ENCODE measurements at places on chromosomes 1 and 21. TPM values are rescaled to one million over a fixed set of nuclear protein-coding genes. Genes with fewer than 3 reads are reported as not detected.

GRCh38 chr1:43431676-43432075, 22.1 kb downstream of the HYI start:
- H3K27ac ChIP-seq = no peak overlapping the region
- H3K36me3 ChIP-seq = peaks cover 48% of the 10 kb centered on the region
- H3K4me1 ChIP-seq = no peaks in the 10 kb centered on the region
- no peak overlapping the region for H3K4me3 ChIP-seq
- H3K27me3 ChIP-seq = no peaks in the 10 kb centered on the region

DNA sequence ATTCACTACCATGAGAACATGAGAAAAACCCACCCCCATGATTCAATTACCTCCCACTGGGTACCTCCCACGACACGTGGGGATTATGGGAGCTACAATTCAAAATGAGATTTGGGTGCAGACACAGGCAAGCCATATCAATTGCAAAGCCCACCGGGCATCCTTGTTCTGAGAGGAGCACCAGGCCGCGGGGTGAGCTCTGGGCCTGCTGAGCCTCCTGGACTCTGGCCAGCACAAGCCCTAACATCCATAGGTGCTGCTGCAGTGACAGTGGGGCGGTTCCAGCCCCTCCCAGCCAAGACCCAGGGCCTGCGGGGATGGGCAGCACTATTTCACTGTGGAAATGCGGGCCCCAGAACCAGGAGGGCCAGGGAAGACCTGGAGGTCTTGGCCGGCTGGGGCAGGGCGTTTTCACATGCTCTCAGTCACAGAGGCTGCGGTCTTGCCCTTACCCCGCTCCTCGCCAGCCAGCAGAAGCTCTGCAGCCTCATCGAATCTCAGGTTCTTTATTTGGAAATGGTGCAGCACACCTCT, 103.8 kb downstream of the PCBP3 start:
- no peaks in the 10 kb centered on the region for H3K4me1 ChIP-seq
- H3K4me3 ChIP-seq = no peak overlapping the region
- peaks cover 10% of the 10 kb centered on the region for H3K36me3 ChIP-seq
- peaks cover 1% of the 10 kb centered on the region for H3K27me3 ChIP-seq

- no peaks in the 10 kb centered on the region for H3K27me3 ChIP-seq
- H3K27ac ChIP-seq = no peak overlapping the region
- no peak overlapping the region for H3K4me3 ChIP-seq
- no peaks in the 10 kb centered on the region for H3K4me1 ChIP-seq
- no peak for DNase-seq
- no peaks in the 10 kb centered on the region for H3K36me3 ChIP-seq
Observed at GRCh38 chr1:188872376-188872775, 1605.3 kb downstream of the BRINP3 start.

GRCh38 chr1:54464477-54465146, 58.4 kb upstream of the SSBP3 start:
- DNase-seq = no peak
- H3K27me3 ChIP-seq = peaks cover 9% of the 10 kb centered on the region
- H3K27ac ChIP-seq = peak overlapping the region; percentile 49
- peaks cover 43% of the 10 kb centered on the region for H3K4me1 ChIP-seq
- H3K4me3 ChIP-seq = no peak overlapping the region
- H3K36me3 ChIP-seq = no peaks in the 10 kb centered on the region

DNA sequence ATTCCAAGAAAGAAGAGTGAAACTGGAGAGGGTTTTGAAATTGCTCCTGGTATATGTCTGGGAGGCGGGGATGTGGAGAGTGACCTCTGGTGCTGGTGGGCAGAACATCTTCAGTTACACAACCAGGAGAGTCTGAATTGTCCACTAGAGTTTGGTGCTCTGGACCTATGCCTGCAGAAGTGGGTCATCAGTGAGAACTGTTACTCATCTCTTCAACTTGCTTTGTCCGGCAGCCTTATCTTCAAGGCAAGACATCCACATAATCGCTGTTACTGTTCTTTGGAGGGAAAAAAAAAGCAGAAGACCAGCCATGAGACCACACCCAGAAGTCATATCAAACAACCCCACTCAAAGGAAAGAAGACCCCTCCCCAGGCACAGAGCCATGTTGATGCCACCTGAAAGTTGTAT, 14.9 kb downstream of the SH2D1B start:
- no peaks in the 10 kb centered on the region for H3K36me3 ChIP-seq
- peaks cover 36% of the 10 kb centered on the region for H3K27me3 ChIP-seq
- DNase-seq = no peak

GRCh38 chr1:7366286-7366954, 404.7 kb upstream of the VAMP3 start:
- no peak overlapping the region for H3K4me3 ChIP-seq
- no peak overlapping the region for H3K27ac ChIP-seq
- no peaks in the 10 kb centered on the region for H3K27me3 ChIP-seq
- no peaks in the 10 kb centered on the region for H3K36me3 ChIP-seq
- no peaks in the 10 kb centered on the region for H3K4me1 ChIP-seq

DNA sequence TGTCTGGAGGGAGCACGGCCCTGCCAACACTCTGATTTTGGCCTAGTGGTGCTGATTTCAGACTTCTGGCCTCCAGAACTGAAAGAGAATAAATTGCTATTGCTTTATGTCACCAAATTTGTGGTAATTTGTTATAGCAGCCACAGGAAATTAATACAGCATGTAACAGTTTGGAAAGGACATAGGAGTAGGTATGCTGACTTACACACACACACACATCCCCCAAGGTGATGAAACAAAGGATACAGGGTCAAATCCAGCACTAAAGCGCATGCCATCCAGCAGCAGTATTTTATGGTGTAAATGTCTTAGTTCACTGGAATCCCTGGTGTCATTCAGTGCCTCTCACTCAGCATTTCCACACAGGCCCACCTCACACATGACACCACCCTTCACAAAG, 72.2 kb upstream of the MAN1A2 start:
- no peak for DNase-seq
- no peak overlapping the region for H3K27ac ChIP-seq
- H3K36me3 ChIP-seq = no peaks in the 10 kb centered on the region
- no peaks in the 10 kb centered on the region for H3K4me1 ChIP-seq

DNA sequence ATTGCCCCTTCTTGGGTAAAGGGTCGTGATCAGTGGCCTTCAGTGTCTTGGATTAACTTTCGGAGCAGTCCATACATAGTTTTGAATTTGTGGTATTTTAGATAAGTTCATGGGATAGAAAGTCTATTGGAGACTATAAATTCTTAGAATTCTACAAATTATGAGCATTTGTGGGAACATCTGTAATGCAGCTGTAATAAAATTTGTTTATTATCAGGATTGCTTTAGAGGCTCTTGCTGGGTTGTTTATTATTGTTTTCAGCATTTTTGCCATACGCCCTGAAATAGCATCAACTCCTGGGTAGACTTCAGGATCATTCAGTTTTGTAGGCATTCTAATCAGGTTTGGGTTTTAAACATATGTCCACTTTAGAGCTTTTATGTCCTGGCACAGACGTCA, 16.1 kb downstream of the LAMC1 start:
- no peaks in the 10 kb centered on the region for H3K4me1 ChIP-seq
- no peak overlapping the region for H3K4me3 ChIP-seq
- peaks cover 67% of the 10 kb centered on the region for H3K27me3 ChIP-seq
- H3K36me3 ChIP-seq = no peaks in the 10 kb centered on the region
- H3K27ac ChIP-seq = no peak overlapping the region

DNA sequence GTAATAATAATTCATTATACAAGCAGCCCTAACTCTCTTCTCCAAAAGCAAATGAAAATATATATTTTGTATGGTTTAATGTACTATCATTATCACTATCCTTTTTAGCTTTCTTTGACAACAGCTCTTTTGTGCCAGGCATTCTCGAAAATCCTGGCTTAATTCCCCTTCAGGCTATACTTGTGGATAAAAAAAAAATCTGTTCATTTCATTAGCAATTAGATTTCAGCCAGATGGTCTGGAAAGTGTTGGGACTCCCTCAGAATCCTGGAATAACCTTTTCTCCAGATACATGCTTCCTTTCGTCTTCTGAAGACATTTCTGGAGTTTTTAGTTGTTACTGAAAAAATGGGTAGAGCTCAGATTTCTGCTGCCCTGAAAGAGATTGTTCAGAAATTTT, 83.4 kb upstream of the PLPPR4 start:
- no peak overlapping the region for H3K4me3 ChIP-seq
- H3K36me3 ChIP-seq = no peaks in the 10 kb centered on the region
- H3K4me1 ChIP-seq = no peaks in the 10 kb centered on the region
- DNase-seq = no peak
- no peak overlapping the region for H3K27ac ChIP-seq

GRCh38 chr1:166193057-166193698, 26.4 kb upstream of the FAM78B start:
- no peaks in the 10 kb centered on the region for H3K36me3 ChIP-seq
- H3K27me3 ChIP-seq = peaks cover 2% of the 10 kb centered on the region
- no peak overlapping the region for H3K4me3 ChIP-seq
- no peak for DNase-seq
- no peak overlapping the region for H3K27ac ChIP-seq

DNA sequence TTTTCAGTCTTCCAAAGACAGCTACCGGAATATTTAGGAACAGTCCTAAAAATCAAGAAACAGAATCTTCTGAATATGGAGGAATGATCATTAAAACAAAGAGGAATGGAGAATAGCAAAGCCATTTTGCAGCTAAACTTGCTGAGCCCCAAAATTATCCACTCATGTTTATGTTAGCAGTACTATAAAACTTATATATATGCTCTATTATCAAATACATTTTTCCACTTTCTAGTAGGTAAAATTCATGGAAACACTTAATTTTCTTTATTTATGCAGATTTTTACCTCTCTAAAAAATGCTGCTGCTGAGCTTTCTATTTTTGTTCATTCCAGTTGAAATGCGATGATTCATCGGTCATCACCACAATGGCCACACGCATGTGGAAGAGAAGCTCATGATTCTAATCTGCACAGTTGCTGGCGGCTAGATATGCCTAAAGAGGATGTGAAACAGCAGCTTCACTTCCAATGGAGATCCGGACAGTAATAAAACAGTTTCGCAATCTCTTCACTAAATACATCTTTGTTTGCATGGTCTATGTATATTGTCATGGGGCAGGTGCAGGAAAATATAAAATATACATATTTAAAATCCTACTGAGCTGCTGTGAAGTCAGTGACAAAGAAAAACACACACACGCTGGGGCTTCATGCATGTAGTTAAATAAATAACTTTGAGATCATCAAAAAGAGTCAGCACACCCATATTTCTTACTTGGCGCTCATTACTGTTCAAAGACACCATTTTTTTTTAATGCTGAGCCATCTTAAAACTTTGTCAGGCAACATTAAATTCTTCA, 292.2 kb downstream of the SMYD3 start:
- no peaks in the 10 kb centered on the region for H3K4me1 ChIP-seq
- no peak for DNase-seq
- H3K27ac ChIP-seq = no peak overlapping the region

DNA sequence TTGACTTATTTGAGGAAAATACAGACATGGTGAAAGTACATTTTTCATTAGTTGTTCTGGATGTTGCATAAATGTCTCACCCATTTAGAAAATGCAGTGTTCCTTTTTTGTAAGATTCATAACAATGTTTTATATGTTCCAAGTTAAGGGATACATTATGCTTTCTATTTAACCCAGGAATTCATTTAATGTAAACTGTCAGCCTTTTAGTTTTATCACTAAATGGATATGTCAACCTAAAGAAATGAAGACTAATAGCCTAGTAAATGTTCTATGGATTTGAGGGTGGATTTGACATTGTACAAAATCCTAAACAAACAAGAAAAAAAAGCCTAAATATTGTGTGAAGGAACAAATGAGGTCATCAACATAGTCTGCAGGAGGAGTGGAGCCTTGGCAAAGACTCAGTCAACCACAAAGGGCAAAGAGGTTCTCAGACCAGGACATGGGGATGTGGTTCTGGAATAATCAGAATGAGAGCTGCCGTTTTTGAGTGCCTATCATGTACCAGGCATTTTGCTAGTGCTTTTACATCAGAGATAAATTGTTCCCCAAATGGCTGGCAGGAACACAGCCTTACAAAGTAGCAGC, 8.8 kb upstream of the INSL5 start:
- H3K4me1 ChIP-seq = no peaks in the 10 kb centered on the region
- no peaks in the 10 kb centered on the region for H3K27me3 ChIP-seq
- no peak overlapping the region for H3K4me3 ChIP-seq
- no peak overlapping the region for H3K27ac ChIP-seq

DNA sequence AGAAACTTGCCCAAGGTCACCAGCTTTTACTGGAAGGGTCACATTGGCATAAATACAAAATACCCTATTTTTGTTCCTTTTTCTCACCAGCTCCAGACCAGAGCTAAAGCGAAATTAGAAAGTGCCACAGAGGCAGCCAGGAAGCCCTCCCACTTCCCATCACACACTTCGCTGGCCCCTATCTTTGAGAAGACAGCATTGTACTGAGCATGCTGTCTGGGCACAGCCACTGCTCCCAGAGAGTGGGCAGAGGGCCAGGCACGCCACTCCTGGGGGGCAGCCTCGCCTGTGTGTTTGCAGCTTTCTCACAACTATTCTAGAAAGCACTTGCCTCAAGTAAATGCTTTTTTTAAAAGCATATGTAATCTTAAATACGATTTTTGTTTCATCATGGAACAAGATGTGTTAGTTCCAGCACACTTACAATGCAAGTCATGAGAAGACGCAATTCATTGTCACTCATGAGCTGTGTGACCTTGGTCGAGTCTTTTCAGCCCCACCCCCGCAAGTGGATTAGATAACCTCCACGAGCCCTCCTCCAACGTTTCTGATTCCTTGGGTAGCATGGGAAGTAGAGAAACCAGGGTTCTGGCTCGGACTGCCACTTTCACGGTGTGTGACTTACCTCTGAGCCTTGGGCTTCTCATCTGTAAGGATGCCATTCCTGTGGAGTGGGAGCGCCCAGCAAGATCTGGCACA, 25.7 kb upstream of the EPHA8 start:
- H3K36me3 ChIP-seq = no peaks in the 10 kb centered on the region
- H3K4me3 ChIP-seq = no peak overlapping the region
- no peak overlapping the region for H3K27ac ChIP-seq
- H3K27me3 ChIP-seq = no peaks in the 10 kb centered on the region

DNA sequence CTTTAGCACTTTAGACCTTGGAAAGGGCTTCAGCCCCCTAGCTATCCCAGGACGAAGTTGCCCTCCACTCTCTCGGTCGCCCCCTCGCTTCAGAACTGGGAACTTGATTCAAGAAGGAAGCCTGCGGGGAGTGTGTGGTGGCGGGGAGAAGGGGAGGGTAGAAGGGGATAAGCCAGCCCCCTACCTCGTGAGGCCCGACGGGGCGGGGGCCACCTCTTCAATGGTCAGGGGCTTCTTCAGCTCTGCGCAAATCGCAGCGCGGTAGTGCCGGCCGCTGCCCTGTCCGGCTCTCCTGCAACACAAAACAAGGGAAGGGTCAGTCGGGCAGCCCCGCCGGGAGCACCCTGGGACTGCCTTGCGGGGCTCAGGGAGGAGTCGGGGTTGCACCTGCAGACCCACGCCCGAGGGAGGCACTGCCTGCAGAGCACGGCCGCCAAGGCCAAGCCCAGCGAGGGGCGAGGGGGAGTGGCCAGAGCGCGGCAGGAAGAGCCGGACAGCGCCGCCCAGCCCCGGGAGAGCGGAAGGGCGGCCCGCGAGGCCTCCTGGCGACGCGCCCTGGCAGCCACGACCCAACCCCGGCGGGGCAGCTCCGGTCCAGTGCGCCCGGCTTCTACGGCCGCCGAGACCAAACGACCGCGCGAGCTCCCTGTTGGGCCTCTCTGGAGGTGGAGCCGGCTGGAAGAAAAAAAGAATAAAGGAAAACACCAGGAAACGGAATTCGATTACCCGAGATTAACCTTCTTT, 56.2 kb upstream of the RASAL2 start:
- H3K4me3 ChIP-seq = no peak overlapping the region
- DNase-seq = no peak
- H3K4me1 ChIP-seq = no peaks in the 10 kb centered on the region
- H3K36me3 ChIP-seq = no peaks in the 10 kb centered on the region
- H3K27ac ChIP-seq = no peak overlapping the region

The OR2AK2 gene
- total RNA-seq = not detected

The ZSWIM5 gene
- 0.38 TPM for total RNA-seq
